ENCODE measurements at places on chromosomes 12 and 14.

DNA sequence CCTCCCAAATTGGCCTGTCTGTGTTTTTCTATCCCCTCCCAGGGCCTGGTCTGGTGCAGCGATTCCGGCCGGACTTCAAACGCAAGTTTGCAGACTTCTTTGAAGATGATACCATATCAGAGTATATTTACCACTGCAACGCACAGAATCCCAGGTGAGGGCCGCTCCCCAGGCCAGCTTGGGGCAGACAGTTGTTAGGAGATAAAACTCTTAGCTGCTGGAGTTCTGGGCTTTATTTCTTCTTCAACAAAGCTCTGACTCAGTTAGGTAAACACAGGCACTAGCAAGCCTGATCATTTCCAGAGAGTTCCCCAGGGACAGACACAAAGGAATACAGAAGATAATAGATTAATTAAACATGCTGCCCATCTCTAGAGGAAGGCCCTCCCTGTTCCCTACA, 8.3 kb downstream of the ABHD4 start:
- DNase-seq, result no peak

DNA sequence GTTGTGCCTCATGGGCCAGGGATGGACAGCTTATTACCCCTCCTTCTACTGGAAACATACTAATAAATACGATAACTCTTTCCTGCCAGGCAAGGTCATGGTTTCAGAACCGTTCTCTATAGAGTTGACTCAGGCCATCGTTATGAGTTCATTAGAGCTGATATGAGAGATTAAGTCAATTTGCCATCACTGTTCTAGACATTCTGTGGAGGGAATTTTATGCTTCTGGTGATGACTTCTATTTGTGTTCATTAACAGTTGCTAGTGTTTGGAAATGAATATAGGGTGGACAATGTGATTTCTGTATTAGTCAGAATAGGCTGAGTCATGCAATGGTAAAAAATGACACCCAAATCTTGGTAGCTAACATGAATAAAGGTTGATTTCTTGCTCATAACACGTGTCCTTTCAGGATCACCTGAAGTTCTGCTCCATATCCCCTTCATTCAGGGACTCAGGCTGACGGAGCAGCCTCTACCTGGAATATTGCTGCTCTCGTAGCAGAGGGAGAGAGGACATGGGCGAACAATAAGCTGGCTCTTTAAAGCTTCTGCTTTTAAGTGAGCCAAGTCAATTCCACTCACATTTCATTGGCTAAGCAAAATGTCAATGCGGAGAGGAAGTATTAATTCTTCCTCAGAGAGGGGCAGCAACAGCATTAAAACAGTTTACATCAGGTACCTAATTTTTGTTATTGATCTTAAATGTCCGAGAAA, 18.5 kb upstream of the TBPL2 start:
- DNase-seq, result no peak

- no peak for DNase-seq
Measured at GRCh38 chr12:80946591-80946990, 8.9 kb upstream of the LIN7A start.

- DNase-seq, result no peak
Measured at GRCh38 chr12:121753844-121754264, 39.6 kb downstream of the RHOF start.

DNA sequence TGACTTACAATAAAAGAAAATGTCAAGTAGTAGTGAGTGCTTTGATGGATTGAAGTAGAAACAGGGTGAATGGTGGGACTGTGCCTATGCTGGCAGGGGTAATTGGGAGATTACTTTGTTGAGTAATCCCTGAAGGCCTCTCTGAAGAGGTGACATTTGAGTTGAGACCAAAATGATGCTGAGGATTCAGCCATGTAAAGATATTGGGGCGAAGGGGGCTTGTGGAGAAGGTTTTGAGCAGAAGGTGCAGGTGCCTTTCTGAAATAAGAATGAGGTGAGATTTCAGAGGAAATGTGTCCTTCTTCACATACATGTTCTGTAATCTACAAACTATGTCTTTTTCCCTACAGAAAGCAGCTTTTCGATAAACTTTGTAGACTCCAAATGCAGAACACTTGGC, 8.0 kb downstream of the GNG2 start:
- DNase-seq, result no peak

GRCh38 chr14:60723907-60724618, at the start of gene SIX4:
Gene SIX4 (minus strand): TSS chr14:60724351. CDS start chr14:60724074, 277 bp downstream.
- DNase-seq, result peak; percentile 34

- DNase-seq, result no peak
Measured at GRCh38 chr14:94697773-94698556, 71.9 kb downstream of the GSC start.

DNA sequence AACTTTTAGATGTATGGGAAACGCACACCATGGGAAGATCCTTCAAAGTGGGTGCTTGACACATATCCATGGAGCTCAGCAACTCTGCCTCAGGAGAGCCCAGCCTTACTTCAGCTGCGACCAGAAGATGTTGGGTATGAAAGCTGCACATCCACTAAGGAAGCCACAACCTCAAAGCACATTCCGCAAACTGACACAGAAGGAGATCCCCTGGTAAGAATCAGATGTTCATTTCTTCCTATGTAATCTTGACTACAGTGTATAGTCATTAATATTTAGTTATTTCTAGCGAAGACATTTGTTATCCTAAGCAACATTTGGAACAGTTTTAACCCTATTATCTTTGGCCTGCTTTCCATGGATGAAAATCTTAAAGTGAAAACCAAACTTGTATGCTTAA, 374.2 kb downstream of the NAV3 start:
- no peak for DNase-seq

- peak; percentile 53 for DNase-seq
Measured at GRCh38 chr14:106228541-106229158, 702.3 kb downstream of the TMEM121 start.

- DNase-seq, result no peak
Measured at GRCh38 chr14:63493246-63493645, 49.9 kb downstream of the PPP2R5E start.

DNA sequence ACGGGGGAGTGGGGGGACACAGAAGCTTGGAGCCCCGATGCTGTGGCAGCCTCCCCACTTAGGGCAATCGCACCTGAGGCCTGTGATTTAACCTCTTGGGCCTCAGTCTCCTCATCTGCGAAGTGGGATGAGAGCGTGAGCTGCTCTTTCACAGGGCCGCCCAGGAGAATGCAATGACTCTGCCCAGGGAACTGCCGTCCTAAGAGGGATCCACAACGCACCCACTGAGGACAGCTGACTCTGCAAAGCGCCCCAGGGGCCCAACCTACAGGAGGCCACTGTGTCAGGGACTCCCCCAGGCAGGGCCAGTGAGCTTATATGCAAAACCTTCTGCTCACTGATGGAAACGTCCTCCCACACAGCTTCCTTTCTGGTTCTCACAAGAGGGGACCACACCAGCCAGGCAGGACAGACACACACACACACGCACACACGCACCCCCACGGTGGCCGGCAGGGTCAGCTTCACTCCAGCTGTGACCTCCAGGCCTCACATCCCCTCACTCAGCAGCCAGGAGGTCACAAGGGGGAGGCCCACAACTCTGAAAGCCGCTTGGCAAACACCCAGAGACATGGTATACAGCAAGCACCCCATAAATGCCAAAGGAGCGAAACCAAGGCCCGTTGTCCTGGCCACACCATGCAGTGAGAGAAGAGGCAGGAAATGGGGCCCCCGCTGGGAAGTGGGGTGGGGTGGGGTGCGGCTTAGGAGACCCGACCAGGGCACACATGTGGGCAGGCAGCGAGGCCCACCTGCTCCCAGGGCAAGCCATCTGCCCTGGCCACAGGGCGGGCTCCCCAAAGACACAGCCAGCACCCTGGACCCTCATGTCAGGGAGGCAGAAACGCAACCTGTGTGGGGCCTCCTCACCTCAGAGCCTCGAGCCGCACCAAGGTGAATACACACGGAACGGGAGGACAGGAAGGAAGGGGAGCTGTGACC, 73.3 kb downstream of the NCOR2 start:
- peak; percentile 86 for DNase-seq

DNA sequence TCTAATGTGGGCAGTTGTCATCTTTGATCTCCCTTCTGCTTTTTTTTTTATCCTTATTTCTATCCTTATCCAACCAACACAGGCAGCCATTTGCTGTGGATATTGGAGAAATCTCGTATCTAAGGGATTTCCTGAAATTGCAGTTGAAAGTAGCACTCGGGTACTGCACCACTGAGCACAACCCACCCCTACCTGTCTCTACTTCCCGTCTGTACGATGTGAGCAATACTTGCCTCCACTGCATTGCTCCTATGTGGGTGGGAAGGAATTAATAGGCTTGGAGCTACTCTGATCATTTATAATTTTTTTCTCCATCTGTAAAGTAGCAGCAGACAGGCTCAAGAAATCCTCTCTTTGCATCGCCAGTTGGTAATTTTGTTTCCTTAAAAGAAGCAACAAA, 300.4 kb downstream of the SNAPC1 start:
- no peak for DNase-seq

- no peak for DNase-seq
Measured at GRCh38 chr12:67826148-67826547, 163.1 kb upstream of the IFNG-AS1 start.

GRCh38 chr12:123530668-123531067, 2.9 kb downstream of the RILPL1 start:
- DNase-seq, result peak; percentile 29

DNA sequence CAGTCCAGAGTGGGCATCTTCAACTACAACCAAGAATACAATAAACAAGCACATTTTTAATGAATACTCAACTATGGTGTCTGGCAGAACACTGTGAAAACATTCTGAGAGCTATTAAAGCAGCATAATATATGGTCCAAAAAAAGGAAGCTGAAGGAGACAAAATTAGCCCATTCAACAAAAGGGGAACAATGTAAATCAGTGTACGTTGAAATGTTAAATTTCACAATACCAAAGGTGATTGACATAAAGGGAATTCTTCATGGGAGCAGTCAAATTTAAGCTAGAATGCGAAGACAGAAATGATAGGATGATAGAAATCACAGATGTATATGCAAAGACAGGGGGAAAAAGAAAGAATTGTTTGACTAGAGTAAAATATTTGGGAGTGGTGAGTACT, 41.3 kb upstream of the SYCP3 start:
- DNase-seq, result no peak

DNA sequence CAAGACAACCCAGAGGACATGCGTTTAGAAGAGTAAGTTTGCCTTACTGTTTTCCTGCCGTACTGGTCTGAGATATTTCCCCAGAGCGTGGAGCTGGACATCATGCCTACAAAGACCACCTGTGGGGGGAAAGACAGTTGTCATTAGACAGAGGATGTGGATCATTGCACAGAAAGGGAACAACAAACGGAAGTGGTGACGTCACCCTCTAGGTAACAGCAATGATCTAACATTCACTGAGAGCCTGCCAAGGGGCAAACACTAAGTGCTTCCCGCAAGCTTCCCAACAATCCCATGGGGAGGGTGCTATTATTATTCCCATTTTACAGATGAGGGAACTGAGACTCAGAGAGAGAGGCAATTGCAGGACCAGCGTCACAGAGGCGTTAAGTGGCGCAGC, 48.5 kb downstream of the SVOP start:
- DNase-seq, result no peak

GRCh38 chr14:101115652-101116051, 212.1 kb upstream of the RTL1 start:
- DNase-seq, result no peak

GRCh38 chr14:38867561-38868150, 235.4 kb downstream of the SEC23A start:
- peak; percentile 62 for DNase-seq

DNA sequence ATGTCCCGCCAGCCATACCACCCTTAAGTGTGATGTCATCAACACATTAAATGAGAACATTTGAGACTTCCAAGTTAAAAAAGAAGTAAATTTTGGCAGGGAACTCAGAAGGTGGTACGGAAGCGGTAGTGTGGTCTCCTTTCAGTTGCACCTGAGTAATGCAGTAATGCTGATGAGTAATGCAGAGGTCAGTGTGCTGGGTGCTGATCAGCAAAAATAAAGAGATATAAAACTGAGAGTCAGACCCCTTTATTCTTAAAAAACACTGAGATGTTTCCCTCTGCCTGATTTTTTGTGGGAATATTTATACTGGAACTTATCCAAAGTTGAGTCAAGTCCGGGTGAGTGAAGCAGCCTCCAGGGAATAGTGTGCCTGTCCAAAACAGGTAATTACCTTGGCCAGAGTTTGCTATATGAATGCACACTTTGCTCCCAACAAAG, 370.6 kb upstream of the PRICKLE1 start:
- DNase-seq, result no peak

GRCh38 chr12:2959192-2959504, at the start of gene TEAD4:
Gene TEAD4 (plus strand): TSS chr12:2959397.
- DNase-seq, result peak; percentile 20

DNA sequence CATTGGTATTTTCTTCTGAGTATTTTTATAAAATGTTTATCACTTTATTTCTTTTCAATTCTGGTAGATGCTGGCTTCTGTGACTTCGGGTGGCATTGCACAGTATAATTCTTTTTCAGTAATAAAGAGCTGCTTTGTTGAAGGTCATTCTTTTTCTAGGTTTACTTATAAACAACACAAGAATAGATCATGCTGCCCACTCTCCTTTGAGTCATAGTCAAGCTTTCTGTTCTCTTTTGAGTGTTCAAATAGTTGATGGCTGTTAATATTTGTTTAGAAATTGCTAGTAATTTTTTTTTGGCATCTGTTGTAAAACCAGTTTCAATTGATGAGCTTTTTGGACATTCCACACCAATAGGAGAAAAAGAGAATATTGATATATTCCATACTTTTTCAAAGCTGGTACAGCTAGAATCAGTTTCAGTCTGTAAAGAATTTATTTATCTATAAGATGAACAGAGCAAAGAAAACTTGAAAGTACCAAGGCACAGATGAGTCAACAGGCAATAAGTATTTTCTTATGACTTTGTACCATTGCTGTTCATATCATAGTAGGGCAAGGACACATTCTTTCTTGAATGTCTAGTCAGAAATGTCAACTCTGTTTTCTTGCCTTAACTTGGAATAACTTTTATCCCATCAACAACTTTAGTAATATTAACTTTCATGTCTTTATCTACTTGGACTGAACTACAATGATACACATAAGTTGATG, 513.0 kb upstream of the SEL1L start:
- DNase-seq, result no peak

GRCh38 chr12:104384141-104384880, 72.4 kb upstream of the CHST11 start:
- DNase-seq, result peak; percentile 13

DNA sequence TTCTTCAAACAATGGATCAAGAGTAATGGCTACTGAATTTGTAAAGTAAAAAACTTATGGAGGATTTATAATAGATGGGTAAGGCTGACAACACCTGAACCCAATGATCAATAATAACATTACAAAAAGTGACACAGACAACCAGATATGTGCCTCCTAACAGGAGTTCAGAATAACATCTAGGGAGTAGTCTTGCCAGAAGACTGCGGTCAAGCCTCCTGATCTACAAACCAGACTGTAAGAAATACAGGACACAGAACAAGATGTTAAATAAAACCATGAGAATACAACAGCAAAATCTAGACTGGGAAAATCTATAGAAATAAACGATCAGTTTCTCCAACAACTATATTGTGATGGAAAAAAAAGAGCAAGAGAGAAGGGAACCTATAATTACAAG, 262.6 kb upstream of the TMTC1 start:
- DNase-seq, result no peak

GRCh38 chr12:15732341-15733061, 56.7 kb downstream of the EPS8 start:
- no peak for DNase-seq
